ENCODE measurements at places on chromosomes 2 and 18.

DNA sequence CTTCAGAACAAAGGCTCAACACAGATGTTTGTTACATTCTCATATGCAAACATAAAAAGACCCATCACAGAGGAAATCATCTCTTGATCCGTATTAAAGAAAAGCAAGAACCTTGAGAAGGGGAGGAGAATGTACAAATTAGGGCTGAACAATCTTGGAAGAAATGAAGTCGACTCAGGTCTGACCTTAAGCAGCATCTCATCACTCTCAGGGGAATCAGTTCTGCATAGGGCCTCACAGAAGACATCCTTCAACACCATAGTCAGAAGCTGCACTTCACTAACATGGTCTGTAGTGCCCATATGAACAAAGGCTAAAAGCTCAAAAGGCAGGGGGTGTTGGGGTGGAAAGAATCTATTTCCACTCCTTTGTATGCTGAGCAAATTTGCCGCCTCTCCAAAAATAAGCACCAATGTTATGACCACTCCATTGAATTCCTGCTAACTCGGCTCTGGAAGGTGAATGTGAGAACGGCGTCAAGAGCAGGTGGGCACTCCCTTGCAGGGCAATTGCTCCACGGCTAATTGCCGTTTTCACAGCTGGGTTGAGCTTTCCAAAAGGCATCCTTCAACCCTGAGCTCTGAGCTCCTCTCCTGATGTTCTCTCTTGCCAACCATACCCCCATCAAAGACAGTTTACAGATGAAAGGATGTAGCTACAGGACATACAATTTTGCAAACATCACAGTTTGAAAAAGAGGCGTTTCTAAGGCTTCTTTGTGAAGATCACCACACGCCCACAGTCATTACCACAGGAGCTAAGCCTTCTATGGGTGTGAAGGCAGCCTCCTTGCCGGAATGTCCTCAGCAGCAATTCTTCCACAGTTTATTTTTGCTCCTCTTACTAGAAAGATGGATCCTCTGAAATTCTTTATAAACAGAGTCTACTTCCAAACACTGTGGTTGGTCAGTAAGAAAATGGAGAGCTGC, 10.0 kb downstream of the KLF7 start:
- DNase-seq: peak; percentile 90

GRCh38 chr2:138742441-138743057, 37.6 kb downstream of the NXPH2 start:
- DNase-seq: peak; percentile 62

- DNase-seq: no peak
These were observed 408.8 kb downstream of the NBAS start for GRCh38 chr2:15152382-15152781.

DNA sequence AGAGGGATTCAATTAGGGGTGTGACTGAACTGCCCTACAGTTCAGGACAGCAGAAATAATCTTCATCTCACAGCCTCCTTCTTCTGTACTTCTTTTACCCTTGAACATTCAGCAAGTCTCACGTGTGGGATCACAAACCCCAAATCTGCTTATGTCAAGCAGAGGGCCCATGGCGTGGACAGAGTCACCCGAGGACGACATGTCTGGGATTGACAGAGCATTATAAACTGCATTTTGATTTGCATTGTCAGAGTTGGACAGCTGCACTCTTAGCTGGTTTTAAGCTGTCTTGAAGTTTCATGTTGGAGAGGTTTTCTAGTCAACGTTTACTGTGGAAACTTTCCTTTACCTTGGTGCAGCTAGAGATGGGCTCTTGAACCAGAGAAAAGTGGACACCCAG, 26.4 kb downstream of the MGAT5 start:
- DNase-seq: no peak

DNA sequence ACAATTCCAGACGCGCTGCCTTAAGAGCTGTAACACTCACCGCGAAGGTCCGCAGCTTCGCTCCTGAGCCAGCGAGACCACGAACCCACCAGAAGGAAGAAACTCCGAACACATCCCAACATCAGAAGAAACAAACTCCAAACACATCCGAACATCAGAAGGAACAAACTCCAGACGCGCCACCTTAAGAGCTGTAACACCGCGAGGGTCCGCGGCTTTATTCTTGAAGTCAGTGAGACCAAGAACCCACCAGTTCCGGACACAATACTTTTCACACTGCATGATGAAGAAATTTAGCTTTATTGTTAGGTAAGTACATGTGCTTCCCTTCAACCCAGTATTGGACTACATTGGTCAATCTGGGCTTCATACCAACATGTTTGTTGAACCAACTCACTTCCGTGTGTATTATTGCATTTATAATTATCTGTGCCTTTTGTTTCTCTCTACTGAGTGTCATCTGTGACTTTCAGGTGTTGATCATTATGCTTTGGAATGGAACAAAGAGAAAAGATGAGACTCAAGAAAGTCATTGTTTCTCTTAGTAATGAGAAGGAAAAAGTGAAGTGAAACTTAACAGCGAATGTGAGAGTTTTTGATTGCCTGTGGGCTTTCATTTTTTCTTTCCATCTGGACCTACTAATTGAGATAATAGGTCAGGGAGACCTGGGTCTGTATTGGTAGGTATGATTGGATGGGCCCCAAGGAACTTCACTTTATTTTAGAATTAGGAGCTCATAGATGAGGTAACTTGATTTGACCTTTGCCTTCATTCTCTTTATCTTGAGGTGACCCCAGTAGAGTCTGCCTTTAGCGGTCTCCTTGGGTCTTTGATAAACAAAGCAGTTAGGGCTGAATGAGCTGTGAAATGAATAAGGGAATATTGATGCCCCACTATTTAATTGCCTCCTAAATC, 76.1 kb upstream of the CAVIN2 start:
- no peak for DNase-seq

DNA sequence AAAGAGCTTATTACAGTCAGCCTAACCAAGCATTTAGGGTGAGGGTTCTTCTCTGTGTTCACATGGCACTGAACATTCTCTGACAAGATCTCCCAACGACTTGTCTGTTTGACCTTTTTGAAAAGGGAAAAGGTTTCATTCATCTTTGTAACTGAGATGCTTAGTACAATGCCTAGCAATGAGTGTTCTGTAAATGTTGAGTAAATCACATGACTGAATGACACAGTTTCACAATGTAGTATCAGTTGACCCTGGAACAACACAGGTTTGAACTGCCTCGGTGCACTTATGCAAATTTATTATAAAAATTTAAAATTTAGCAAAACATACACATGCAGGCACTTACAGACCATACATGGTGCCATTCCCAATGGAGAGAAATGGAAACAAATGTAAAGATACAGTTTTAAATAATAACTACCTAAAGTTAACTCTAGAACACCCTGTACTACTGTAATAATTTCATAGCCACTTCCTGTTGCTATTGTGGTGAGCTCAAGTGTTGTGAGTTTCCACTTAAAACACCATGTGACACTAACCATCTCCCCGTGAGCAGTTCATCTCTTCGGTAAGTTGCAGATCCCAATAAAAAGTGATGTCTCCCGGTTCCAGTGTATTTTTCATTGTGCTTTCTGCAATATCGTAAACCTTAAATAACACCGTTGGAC, 34.1 kb upstream of the VWC2L start:
- no peak for DNase-seq

DNA sequence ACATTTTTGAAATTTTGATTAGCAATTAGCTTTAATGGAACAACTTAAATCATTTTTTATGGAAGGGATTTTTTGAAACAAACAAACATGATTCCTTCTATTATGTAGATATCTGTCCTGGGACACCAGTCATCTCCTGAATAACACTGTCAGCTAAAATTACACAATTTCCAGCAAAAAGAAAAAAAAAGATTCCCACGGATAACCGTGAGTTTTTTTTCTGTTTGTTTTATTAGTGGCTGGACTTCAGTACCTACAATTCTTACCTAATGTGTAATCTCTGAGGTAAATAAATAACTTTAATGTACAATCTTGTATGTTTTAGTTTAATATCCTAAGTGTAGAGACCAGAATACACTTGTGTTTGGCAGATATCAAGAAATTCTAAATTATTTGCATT, 126.6 kb upstream of the KYNU start:
- no peak for DNase-seq

DNA sequence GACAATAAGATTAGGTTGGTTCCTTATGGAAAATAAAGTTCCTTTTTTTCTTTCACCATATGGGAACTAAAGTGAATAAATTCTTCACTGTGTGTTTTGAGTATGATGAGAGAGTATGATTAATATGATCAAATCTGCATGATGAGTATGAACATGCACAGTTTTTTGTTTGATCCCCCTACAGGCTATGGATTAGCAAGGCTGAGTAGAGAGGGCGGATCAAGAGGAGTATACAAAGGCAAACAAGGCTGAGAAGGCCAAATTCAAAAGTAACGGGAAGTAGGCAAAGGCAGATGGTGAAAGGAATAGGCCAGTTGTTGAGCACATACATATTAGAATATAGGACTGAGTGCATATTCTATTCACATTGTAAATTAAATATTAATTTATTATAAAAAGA, 508.2 kb downstream of the LRRTM4 start:
- no peak for DNase-seq

- DNase-seq: no peak
These were observed 73.2 kb downstream of the TGFA start for GRCh38 chr2:70480468-70480867.

- DNase-seq: no peak
These were observed 458.8 kb downstream of the METTL4 start for GRCh38 chr18:2112435-2113045.

- DNase-seq: no peak
These were observed 7.6 kb downstream of the NEU4 start for GRCh38 chr2:241816431-241817121.

- no peak for DNase-seq
These were observed 155.4 kb downstream of the STK39 start for GRCh38 chr2:168091986-168092385.

DNA sequence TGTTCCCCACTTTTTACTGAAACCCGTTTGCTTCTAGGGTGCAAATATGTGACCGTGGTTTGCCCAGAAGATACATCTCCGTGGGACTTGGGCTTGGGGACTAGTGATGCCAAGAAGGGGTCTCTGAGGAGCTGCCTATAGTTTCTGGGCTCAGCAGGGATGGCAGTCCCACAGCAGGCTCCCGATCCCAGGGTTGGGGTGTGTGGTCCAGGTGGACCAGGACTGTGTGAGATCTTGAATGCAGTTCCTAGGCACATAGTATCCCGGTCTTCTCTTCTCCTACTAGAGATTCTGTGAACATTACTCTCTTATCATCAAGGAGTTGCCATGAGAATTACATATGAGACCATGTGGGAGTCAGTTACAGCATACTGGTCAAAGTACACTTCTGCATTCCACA, 435.8 kb upstream of the SPRED2 start:
- no peak for DNase-seq

DNA sequence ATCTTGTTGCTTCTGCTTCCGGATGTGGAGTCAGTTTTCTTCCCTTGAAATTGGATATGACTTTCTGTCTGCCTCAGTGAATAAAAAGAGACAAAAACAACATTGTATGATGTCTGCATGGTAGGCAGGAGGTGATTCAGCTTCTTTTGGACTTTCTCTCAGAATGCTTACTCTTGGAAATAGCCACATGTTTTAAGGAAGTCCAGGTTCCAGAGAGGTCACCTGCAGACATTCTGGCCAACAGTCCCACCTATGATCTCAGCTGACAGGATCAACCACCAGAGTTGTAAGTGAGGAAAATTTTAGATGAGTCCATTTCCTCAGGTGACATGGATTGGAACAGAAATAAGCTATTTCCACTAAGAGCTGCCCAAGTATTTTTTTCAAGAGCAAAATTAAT, 508.7 kb upstream of the FAM98A start:
- no peak for DNase-seq

- no peak for DNase-seq
These were observed 69.5 kb downstream of the ARL4C start for GRCh38 chr2:234427081-234428061.

DNA sequence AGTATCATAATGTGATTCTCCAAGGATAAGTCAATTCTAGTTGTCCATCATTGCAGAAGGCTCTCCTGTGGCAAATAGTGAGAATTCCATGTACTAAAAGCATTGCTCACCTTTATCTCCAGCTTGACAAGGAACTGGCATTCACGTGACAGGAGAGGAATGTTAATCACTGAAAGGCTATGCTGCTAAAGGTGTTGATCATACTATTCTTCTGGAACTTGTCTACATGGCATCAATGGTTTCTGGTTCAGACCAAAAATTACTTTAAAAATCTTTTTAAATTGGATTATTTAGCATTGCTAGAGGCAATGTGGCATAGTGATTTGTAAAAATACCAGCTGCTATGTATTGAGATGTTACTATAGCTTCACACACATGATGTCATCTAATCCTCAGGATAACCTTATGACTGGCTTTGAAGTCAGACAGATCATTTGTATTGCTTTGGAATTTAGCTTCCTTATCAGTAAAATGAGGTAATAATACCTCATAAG, 414.4 kb downstream of the MTX2 start:
- no peak for DNase-seq

All from NCI-H69 (cell line).